Subcutaneous preadipocyte (primary cell): ENCODE measurements at places on chromosomes 7 and 10. TPM values are rescaled to one million over a fixed set of nuclear protein-coding genes. Genes with fewer than 3 reads are reported as not detected.

ACHE gene
- under 0.01 TPM in 1 of 2 replicates, not detected in the other for total RNA-seq

ELN gene
- 0.98 and 1.5 TPM in 2 replicates for total RNA-seq

TUBAL3 gene
- not detected in 2 replicates for total RNA-seq

EPO gene
- not detected in 2 replicates for total RNA-seq

LRRTM3 gene
- not detected in 2 replicates for total RNA-seq

HECTD2 gene
- 6.3 and 7.0 TPM in 2 replicates for total RNA-seq

C7orf33 gene
- not detected in 2 replicates for total RNA-seq
